Epithelial cell of esophagus (primary cell): ENCODE measurements at places on chromosomes 6 and 20.

DNA sequence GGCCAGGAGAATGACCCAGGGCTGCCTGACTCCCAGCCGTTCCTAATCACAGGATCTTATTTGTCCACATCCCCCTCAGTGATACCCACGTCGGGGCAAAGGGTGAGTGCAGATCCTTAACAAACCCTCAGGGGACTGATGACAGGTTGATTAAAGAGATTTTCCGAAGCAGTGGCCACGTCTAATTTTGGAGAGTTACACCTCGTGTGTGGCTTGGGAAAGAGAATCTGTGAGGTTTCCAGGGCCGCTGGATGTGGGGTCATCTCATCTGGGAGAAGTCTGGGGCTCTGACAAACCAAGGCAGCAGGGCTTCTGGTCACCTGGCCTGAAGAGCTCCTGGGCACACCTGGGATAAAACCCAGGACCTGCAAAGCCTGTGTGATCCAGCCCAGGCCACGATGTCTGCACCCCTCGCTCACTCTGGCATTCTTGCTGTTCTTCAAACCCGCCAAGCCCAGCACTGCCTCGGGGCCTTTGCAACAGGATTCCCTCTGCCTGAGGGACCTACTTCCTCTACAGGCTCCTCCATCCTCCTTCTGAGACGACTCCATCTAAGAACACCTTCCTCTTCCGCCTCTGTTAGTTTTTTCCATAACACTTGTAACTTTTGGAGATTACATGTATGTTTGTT, 4.7 kb downstream of the JPH2 start:
- no peak for DNase-seq

DNA sequence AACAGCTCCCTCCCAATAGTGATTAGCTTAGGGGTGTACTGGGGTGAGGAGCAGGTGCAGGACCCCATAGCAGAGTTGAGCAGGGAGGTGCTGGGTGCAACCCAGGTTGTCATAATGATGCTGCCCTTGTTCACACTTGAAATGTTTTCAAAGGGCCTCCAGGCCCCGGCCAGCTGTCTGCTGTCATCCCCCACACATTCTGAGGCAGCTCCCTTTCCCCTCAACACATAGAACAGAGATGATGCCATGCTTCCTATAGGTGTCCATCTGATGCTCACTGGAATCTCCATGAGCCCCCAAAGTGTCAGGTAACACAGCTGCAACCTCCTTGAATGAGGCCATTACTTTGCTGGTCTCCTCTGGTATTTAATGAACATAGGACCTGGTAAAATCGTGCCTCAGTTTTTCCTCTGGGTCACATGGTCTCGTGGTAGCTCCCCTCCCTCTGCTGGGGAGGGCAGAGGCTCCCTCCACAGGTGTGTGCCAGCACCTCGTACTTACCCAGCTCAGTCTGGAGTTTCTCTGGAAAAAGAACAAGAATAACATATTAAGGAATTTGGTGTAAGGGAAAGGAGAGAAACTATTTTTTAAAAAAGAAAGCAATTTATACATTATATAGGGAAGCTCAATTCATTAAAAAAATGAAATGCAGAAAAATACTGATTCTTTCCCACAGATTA, 5.6 kb downstream of the BTNL2 start:
- DNase-seq = no peak

GRCh38 chr6:149701714-149702113, 16.2 kb downstream of the LATS1 start:
- no peak for DNase-seq

DNA sequence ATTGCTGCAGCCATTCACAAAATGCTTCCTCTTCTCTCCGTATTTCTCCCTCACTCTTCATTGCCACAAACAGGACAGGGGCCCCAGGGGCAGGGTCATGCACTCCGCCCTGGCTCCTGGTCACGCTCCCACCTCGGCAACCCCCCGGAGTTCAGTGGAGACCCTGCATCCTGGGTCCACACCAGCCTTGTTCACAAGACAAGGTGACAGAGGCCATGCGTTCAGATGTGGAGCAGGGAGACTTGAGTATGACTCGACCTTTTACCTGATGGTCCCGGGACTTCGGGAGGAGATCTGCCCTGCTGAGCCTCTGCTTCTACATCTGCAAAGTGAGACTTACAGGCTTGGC, 49.4 kb downstream of the ANKRD60 start:
- no peak for DNase-seq

- no peak for DNase-seq
These were observed 29.4 kb downstream of the TRAF3IP2 start for GRCh38 chr6:111576291-111576690.

GRCh38 chr6:157688275-157688959, 134.6 kb upstream of the SNX9 start:
- no peak for DNase-seq

DNA sequence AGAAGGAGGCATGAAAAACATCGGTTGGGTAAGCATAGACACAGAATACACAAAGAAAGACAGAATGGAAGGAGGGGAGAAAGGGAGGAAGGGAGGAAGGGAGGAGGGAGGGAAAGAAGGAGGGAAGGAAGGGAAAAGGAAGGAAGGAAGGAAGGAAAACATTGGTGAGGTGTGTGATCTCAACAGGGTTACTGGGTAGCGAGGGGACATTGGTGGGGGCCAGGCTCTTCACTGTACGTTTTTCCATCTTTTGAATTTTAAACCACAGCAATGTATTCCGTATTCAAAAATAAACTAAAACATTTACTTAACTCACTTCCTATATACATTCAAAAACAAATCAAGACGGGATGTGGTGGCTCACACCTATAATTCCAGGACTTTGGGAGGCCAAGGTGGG, 20.7 kb upstream of the BPIFA2 start:
- DNase-seq = no peak

DNA sequence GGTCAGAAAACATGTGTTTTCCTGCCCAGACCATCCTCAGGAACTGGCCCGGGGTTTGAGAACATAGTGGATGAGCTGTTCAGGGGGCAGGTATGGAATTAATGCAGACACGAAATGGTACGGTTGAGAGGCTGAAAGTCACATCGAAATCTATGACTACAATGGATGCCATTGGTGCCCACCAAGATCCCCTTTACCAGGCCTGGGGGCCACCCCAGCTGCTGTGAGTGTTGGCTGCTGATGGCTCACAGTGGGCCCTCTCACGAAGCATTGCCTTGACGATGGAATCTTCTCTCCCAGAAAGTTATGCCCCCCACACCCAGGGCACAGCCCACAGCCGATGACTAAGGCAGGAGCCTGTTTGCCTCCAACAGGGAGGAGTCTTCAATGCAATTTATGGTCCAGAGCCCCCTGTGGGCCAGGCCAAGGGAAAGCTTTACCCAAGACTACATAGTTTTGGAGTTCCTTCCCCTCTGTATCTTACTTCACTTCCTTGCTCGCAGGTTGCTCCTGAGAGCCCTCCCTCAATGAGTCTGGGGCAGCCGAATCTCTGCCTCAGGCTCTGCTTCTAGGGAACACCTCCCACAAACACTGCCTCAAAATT, 92.6 kb downstream of the BFSP1 start:
- DNase-seq = no peak

GRCh38 chr6:27531772-27532459, 59.0 kb upstream of the ZNF184 start:
- peak; percentile 32 for DNase-seq

DNA sequence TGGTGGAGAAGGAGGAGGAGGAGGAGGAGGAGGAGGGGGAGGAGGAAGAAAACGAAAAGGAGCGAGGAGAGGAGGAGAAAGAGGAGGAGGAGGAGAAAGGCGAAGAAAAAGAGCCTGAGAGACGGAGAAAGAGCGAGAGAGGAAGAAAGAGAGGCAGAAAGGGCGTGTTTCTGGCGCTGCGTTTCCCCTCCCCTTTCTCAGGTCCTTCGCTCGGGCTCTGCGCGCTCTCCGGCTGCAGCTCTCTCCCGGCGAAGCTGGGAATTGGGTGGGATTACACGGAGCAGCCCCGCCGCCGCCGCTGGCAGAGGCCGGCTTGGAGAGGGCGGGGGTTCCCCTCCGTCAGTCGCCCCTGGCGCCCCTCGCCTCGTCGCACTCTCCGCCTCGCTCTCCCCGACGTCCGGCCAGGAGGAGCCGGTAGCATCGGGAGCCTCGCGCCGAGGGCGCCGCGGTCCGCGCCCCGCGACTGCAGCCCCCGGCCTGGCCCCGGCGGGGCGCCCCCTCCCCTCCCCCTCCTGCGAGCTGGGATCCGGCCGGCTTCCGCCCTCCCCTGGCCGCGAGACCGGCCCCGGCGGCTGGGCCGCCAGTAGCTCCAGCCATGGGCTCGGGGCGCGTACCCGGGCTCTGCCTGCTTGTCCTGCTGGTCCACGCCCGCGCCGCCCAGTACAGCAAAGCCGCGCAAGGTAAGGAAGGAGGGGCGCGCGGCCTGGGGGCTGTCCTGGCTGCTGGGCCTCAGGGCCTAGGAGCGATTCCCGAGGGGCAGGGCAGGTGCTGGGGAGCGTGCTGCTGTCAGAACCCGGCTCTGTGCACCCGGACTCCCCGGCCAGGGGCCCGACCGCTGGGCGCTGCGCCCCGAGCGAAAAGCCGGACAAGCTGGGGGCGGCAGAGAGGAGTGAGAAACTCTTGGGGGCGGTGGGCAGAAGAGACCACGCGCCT, at the start of gene SCUBE3:
TSS of gene SCUBE3 (plus strand) at position 133 of the 933 bp plus-strand sequence. CDS start at position 596, 463 bp downstream.
- peak; percentile 50 for DNase-seq

GRCh38 chr20:25055711-25056495, 2.0 kb downstream of the ACSS1 start:
- no peak for DNase-seq

GRCh38 chr6:8108031-8108660, 5.8 kb upstream of the EEF1E1 start:
- peak; percentile 91 for DNase-seq

GRCh38 chr6:156840606-156841005, 63.4 kb downstream of the ARID1B start:
- DNase-seq = no peak

GRCh38 chr6:130337534-130337933, 28.3 kb upstream of the TMEM200A start:
- DNase-seq = no peak

GRCh38 chr6:163579880-163580295, 165.4 kb downstream of the QKI start:
- DNase-seq = peak; percentile 35

DNA sequence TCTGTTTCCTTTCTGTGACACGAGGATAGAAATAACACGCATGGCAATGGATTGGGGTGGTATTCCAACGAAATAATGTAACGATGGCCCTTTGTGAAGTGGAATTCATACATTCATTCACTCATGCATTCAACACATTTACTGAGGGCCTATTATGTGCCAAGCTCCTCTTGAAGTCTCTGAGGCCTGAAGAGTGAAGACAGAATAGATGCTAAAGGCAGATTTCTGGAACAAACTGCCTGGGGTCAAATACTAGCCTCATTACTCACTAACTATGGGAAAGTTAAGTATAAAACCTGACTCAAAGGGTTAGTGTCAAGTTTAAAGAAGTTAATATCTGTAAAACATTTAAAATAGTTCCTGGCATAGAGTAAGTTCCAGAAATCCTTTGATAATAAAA, 279.6 kb upstream of the SULF2 start:
- DNase-seq = peak; percentile 63
